Hematopoietic multipotent progenitor cell treated with erythropoietin and hydrocortisone succinate and interleukin-3 and kit ligand, for 4 days (in vitro differentiated cells): ENCODE measurements at places on chromosomes 6 and 20.

DNA sequence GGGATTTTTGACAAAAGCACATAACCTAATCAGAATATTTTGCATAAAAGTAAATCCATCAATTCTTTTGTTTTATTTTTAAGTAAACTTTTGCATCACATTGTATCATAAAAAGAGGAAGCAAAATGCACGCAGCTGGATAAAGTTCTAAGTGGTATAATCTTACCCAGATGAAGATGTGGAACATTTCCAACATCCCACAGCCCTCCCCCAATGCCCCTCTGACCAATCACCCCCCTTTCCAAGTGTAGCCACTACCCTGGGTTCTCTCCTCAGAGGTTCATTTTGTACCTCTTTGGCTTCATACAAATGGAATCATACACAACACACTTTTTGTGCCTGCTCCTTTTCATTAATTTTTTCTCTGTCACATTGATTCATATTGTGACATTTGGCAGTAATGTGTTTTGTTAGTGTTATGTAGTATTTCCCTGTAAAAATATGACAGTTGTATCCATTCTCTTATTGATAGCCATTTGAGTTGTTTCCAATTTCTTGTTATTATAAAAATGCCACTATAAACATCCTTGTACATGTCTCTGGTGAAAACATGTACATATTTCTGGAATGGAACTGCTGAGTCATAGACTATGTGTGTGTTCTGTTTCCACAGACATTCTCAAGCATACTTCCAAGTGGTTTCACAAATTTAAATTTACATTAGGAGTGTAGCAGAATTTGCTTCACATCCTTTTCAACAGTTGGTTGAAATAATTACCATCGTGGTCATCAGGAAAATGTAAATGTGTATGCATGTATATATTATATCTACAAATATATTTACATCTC lies 92.9 kb upstream of the SYNDIG1 start:
- peak; percentile 59 for DNase-seq

- no peak for DNase-seq
These were observed 122.5 kb downstream of the DST start for GRCh38 chr6:56520218-56520617.

DNA sequence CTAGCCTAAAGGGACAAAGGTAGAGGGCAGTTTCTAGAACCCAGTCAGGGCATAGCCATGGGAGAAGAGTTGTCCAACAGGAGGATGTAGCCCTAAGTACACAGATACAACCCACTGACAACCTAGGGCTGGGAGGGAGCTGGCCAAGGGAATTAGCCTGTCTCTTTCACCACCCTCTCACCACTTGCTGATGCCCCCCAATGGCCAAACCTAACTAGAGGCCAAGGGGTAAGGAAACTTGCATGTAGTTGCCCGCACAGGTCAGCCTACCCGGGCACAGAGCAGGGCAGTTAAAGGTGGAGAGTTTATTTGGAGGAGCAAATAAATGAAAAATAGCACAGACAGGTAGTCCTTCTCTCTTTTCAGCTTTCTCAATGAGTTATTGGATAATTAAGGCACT lies 143.3 kb downstream of the LRFN2 start:
- DNase-seq = no peak

GRCh38 chr6:6723921-6724538 lies 135.5 kb downstream of the LY86 start:
- peak; percentile 72 for DNase-seq

- no peak for DNase-seq
These were observed 847.0 kb upstream of the MAP3K7 start for GRCh38 chr6:91433660-91434534.

- no peak for DNase-seq
These were observed 27.3 kb downstream of the RRBP1 start for GRCh38 chr20:17654649-17655285.

GRCh38 chr6:81752084-81752920 lies at the start of gene TENT5A:
TENT5A (minus strand) TSS chr6:81752681; CDS start chr6:81752141, 540 bp downstream.
- DNase-seq = peak; percentile 96

DNA sequence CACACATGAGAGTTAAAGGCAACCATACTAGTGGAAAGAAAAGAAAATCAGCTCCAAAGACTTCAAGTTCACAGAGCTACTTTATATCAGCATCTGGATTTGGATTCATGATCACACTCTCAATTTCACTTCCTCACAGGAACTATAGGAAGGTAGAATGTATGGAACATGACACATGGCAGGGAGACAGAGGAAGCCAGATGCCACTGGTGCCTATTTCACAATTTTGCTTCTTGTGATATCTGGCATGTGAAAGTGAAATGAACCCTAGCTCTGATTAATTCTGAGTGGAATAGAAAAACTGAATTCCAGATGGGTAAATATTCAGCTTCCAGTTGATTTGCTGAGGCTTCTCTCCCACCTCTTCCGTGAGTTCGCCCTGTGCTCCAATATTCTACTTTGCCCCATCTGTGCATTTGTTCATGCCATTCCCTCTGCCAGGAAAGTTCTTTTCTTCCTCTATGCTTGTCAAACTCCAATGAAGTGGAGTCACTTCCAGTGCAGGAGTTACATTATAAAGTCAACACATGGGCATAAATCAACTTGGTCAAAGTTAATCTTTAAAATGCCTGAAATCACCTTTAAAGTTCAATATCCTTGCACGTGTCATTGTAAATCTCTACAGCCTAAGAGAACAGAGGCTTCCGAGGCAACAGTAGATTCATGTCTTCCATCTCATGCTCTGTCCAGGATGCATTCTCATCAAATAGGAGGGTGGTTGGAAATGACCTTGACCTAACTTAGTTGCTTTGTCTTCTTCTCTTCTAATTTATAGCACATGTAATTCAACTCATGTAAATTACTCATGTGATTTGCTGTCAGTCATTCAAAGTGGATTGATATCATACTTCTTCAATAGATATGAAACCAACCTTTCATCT lies 275.3 kb downstream of the HIVEP2 start:
- DNase-seq = no peak

DNA sequence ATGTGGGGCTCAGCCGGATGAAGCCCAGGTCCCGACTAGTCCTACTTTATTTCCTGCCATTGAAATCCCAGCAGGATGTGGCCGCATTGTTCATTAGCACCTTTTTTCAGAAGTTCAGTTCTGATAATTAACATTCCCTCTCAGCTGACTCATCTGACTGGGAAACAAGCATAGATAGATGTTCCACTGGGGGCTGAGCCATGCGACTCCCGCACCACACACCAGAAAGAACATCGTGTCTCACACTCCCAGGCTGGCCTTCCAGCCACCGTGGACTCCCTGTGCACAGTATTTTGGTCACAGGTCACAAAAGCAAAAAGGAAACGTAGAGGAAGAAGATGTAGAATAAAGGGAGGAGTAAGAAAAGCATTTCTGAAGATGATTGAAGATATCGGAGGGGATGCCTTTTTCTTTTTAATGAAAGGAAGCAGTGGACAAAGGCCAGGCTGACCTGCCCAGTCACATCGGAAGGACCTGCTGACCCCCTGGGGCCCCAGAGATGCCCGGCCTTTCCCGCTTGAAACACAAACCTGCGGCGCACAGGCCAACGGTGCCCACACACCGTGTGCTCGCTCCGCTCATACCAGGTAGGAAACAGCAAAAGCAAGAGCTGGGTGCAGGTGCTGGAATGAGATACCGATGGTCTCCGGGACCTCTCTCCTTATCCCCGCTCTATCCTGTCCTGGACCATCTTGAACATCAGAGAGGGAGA lies 11.8 kb downstream of the RPS6KA2 start:
- no peak for DNase-seq

DNA sequence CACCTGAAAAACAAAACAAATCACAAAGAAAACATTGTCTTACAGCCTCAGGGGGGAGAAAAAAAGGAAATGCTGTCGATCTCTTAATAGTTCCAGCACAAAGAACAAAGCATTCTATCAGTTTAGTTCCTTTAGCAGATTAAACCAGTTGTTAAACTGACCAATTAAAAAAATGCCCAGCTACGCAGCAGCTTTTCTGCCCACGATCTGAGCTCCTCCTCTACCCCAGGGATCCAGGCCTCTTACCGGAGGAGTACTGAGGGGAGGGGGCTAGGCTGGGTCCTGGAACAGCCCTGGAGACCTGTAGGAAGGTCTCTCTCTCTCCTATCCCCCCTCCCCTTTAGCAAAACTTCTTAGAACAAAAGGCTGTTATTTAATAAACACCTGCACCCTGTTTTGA lies 13.4 kb downstream of the PTK7 start:
- no peak for DNase-seq

GRCh38 chr6:163806755-163807499 lies 392.4 kb downstream of the QKI start:
- DNase-seq = no peak

GRCh38 chr20:25580711-25581110 lies 4.6 kb downstream of the NINL start:
- no peak for DNase-seq

DNA sequence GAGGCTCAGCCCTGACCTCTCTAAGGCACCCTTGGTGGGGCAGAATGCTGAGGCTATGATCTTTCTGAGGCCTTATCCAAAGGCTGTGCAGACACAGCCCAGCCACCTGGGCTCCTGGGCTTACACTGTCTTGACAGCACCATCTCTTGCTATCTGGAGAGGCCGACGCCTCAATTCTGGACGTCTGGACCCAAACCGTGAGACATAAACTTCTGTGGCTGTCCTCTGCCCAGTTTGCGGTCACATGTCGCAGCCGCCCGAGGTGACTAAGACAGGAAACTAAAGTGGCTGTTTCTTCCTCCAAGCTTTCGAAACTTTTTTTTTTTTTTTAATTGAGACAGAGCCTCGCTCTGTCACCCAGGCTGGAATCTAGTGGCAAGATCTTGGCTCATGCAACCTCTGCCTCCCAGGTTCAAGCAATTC lies 49.3 kb downstream of the PRR18 start:
- peak; percentile 89 for DNase-seq

DNA sequence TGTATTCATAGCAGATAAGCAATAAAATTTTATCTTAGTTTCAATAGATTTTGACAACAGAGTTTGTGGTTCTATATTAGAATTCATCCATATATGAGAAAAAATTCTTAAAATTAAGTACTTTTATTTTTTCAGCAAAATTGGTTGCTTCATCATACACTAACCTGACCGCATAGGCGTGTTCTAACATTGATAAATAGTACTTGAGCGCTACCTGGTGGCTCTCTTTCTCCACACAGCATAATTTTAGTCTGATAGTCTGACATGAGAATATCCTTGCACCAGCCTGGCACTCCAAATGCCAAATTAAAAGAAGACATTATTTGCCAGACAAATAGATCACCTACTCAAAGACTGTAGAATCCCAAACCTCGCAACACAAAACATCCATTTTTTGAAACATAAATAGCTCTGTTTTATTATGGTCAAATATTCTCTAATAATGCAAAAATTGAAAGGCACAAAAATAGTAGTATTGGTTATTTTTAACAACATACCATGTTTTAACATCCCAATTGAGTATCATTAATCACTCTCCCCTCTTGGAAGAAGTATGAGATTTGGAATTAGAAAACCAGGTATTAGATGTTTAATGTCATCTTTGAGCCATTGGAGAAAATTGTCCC lies 33.0 kb upstream of the FILIP1 start:
- DNase-seq = peak; percentile 86

- peak; percentile 82 for DNase-seq
These were observed 78.9 kb downstream of the OLIG3 start for GRCh38 chr6:137415127-137415833.

DNA sequence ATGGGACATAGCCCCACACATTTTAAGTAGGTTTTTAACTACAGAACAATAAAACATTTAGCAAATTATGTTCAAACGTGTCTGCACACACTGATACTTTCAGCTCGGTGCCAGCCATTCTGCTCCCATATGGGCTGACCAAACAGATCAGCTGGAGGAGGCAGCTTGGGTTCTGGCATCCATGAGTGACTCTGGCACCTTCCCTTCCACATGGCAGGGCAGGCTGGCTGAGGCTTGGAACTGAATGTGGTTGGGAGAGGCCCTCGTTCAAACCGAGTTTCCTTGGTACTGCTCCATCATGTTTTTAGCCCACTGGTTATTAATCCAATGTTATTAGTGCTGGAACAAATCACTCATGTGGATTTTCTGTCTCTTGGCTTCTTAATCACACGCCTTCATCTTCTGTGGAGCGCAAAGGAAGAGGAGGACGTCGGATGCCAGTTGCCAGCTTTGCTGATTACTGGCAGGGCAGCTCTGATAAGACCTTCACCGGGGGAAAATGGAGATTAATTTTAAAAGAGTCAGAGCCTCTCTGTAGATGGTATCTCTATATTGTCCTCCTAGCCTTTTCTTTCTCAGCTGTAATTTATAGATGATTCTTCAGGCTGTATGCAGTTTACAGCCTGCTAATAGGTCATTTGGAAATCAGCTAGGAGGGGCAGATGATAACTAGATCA lies 93.1 kb upstream of the TIAM2 start:
- DNase-seq = peak; percentile 51

GRCh38 chr6:126235363-126235762 lies 104.6 kb upstream of the CENPW start:
- DNase-seq = no peak

- no peak for DNase-seq
These were observed 209.1 kb downstream of the SYNDIG1 start for GRCh38 chr20:24678351-24679106.

DNA sequence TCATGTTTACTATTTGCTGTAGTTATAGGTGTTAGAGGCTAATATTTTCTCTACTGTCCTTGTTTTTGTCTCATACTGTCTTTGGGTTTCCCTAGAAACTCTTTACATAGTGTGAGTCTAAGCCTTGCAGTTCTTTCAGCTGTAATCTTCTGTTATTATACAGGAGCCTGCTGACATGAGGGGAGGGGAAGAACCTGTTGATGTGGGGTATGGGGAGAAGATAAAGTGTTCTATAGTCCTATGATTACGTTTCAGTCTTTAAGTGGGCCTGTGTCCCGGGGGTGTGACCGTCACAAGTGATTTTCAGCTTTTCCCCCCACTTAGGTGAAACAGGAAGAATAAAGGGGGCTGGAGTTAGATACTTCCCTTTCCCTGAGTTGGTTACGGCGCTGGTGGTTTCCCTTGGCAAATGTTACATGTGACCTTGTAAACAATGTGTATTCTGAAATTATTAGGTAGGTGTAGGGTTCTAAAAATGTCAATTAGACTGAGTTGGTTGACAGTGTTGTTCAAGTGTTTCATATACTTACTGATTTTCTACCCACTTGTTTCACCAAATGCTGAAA lies 41.3 kb downstream of the REV3L start:
- peak; percentile 65 for DNase-seq

- no peak for DNase-seq
These were observed 8.3 kb downstream of the FGD2 start for GRCh38 chr6:37013516-37014491.

DNA sequence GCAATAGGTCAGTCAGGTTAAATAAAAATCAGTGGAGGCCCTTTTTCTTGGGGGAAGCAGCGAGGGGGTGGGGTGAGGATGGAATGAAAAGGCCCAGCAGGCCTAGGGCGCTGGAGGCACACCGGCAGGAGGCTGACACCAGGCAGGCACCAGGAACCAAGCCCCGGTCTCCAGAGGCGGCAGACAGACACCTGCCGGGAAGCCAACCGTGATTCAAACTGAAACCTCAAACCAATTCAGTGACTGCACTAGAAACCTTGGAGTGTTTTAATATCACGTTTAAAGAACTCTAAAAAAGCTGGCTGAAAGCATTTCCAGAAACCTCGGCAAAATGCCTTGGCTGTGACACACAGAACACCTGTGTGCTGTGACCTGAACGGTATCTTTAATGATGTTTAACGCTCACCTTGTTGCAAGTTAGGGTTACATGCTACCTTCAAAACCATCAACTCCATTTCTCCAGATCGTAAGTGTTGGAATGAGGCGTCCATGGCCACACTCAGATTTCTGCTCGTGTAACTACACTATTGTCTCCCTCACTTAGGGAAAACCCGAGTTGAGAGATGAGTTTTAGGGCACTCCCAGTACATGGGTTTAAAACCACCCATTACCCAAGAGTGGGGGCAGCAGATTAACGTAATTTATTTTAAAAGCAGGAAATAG lies 27.2 kb downstream of the DIDO1 start:
- no peak for DNase-seq

- DNase-seq = peak; percentile 82
These were observed 65.7 kb upstream of the TOP1 start for GRCh38 chr20:40962733-40963504.
